Left renal pelvis (tissue), 4 donors: ENCODE measurements at places on chromosomes 11 and 22.
A peak's percentile ranks its signal among the peaks of the same experiment; 100 is the strongest.

- DNase-seq = no peak
Measured at GRCh38 chr11:98549571-98549970, 471.2 kb upstream of the CNTN5 start.

- no peak for DNase-seq
Measured at GRCh38 chr11:70900540-70900939, 351.8 kb downstream of the SHANK2 start.

- no peak for DNase-seq
Measured at GRCh38 chr11:115996125-115996807, 492.1 kb upstream of the CADM1 start.

- no peak for DNase-seq
Measured at GRCh38 chr11:23310276-23310675, 450.0 kb upstream of the CCDC179 start.

- DNase-seq = no peak
Measured at GRCh38 chr11:77158041-77158695, 30.1 kb downstream of the MYO7A start.

DNA sequence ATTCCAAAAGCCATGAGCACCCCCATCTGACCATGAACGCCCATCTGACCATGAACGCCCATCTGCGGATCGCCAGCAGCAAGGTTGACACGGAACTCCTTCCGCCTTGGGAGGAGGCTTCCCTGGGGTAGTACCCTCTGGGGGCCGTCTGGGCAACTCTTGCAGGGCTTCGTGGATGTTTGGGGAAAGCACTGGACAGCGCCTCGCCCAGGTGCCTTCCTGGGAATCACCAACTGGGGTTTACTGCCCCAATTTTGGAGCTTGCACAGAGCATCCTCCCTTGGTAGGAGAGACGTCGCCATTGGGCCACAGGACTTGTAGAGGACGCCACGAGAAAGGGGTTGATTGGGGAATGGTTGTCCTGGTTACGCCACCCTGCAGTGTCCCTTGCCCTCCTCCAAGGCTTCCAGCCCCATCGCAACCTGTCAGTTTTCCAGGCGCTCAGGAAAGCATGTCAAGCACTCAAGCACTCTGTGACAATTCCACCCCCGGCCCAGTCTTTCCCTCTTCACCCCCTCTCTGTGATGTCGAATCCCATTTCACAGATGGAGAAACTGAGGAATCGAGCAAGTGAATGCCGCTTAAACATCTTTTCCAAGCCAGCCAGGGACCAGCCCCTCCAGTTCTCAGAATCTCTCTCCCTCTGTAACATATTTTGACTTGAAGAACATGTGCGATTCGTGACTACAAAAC is 914 bp upstream of the PRDM11 start:
- peak; percentile 16 for DNase-seq

DNA sequence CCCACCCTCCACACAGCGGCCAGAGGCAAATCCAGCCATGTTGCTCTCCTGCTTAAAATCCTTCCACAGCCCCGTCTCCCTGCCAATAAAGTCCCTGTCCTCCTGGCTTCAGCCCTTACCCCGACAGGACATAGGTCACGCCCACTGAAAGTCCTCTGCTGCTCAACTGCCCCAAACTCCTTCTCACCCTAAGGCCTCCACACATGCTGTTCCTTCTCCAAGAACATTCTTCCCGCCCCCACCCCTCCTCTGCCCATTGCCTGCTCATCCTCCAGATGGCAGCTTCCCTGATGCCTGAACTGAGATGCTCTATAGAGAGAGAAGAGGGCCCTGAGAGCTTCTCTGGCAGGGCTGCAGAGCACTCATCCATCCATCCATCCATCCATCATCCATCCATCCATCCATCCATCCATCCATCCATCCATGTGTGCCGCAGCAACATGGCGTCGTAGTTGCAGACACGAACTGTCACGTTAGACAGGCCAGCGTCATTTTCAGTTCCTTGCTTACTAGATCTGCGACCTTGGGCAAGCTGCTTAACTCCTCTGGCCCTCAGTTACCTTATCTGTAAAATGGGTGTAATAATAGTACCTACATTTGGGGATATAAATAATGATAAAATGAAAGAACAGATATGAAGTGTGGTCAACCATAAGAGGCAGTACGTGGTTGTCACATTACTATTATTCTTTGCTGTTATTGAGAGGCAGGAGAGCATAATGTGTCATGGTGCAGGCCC is 9.4 kb downstream of the NPTXR start:
- no peak for DNase-seq

DNA sequence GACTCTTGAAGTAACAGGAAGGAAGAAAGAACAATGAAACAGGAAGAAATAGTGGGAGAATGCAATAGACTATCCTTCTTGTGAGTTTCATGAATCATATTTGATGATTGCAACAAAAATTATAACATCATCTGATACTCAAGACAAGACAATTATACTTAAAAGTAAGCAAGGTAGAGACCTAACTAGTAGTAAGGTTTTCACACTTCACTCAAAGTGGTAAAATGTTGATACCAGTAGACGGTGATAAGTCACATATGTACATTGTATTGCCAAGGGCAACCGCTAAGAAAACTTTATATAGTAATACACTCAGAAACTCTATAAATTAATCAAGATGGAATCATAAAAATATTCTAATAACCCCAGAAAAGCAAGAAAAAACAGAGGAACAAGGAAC is 107.8 kb downstream of the CYP2R1 start:
- DNase-seq = no peak

GRCh38 chr22:31659246-31659645 is 2.8 kb downstream of the PISD start:
- DNase-seq = no peak

DNA sequence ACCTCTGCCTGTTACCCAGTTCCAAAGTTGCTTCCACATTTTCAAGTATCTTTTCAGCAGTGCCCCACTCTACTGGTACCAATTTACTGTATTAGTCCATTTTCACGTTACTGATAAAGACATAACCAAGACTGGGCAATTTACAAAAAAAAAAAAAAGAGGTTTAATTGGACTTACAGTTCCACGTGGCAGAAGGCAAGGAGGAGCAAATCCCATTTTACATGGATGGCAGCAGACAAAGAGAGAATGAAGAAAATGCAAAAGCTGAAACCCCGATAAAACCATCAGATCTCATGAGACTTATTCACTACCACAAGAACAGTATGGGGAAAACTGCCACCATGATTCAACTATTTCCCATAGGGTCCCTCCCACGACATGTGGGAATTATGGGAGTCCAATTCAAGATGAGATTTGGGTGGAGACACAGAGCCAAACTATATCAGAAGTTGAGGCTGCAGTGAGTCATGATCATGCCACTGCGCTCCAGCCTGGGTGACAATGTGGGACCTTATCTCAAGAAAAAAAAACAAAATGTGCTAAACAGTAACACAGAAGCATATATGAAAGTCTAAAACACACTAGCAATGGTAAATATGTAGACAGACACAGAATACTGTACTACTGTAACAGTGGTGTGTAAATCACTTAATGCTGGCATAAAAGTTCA is 190.3 kb upstream of the ZC3H12C start:
- no peak for DNase-seq

DNA sequence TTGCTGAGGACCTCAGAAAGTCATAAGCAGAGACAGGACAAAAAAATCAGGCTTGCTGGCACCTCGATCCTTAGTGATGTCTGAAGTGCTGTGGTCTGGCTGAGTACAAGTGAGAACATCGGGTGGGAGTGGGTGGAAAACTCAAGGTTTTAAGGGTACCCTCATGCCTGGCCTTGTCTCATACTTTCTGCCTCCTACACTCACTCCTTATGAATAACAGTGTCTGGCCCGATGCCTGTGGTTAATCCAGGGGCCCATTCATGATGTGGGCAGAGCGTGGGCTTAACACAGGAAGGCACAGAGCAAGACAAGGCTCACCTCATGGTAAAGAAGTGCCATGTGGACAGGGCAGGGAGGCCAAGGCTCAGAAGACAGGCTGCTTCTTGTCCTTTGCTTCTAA is 11.0 kb upstream of the UCP3 start:
- DNase-seq = no peak

GRCh38 chr11:77322506-77322905 is 21.0 kb upstream of the GDPD4 start:
- DNase-seq = no peak

DNA sequence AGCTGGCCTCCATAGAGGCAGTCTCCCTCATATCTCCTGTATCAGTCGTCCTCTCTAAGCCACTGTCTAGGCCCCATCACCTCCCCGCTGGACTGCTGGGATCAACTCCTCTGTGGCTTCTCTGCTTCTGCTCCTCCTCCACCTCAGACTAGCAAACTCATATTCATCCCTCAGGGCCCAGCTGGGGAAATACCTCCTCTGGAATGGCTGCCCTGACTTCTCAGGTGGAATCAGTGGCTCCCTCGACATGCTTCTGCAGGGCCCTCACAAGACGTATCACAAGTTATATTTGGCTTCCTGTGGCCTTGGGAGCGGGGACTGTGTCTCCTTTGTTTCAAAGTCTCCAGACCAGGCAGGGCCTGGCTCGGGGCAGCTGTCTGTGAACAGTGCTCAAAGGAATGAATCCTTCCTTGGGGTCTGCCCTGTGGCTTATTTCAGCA is 10.0 kb downstream of the SLC29A2 start:
- DNase-seq = no peak

- no peak for DNase-seq
Measured at GRCh38 chr22:47389201-47389600, 626.8 kb downstream of the TBC1D22A start.

DNA sequence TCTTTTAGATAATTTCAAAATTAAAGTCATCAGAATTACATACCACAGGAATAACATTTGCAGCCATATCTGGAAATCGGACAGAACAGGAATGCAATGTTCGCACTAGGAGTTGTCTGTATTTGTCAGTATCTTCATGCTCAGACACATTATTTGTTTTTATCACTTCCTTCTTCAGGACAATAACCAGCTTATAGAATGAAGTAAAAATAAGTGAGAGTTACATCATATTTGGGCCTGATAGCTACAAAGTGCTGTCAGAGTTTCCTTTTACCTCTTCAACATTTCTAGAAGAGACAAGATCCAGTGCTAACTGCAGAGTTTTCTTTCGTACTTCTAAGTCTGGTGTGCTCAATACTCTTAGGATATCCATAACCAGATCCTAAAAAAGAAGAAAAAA is 18.9 kb downstream of the COPB1 start:
- no peak for DNase-seq

- DNase-seq = no peak
Measured at GRCh38 chr11:111444040-111444439, 65.0 kb upstream of the POU2AF1 start.

DNA sequence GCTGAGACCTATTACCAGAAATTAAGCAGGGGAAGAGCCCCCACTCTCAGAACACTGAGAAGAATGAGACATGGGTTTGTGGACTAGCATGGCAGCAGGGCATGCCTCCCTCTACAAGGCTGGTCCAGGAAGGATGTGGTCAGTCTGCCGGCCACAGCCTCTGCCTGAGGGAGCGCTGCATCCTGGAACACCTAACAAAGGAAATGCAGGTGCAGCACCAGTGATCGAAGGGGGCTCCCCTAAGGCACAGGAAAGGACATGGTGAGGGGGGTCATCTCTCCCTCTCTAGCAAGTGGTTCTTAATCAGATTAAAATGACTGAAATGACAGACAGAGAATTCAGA is 40.6 kb upstream of the ARL14EP start:
- no peak for DNase-seq

GRCh38 chr11:71165771-71166170 is 86.6 kb downstream of the SHANK2 start:
- no peak for DNase-seq

DNA sequence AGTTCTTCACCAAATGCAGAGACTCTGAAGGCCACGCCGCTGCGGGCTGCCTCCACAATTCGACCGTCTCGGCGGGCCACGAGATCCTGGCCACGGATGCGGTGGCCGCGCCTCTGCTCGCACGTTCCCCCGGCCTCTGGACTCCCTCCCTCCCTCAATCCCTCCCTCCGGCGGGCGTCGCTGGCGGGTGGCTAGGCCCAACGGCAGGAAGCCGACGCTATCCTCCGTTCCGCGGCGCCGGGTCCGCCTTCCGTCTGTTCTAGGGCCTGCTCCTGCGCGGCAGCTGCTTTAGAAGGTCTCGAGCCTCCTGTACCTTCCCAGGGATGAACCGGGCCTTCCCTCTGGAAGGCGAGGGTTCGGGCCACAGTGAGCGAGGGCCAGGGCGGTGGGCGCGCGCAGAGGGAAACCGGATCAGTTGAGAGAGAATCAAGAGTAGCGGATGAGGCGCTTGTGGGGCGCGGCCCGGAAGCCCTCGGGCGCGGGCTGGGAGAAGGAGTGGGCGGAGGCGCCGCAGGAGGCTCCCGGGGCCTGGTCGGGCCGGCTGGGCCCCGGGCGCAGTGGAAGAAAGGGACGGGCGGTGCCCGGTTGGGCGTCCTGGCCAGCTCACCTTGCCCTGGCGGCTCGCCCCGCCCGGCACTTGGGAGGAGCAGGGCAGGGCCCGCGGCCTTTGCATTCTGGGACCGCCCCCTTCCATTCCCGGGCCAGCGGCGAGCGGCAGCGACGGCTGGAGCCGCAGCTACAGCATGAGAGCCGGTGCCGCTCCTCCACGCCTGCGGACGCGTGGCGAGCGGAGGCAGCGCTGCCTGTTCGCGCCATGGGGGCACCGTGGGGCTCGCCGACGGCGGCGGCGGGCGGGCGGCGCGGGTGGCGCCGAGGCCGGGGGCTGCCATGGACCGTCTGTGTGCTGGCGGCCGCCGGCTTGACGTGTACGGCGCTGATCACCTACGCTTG is at the start of gene FUT4:
TSS of gene FUT4 (plus strand) at position 227 of the 951 bp plus-strand sequence. CDS start at position 440, 213 bp downstream.
- DNase-seq = peak; percentile 73

- no peak for DNase-seq
Measured at GRCh38 chr22:25892678-25893077, 150.7 kb downstream of the MYO18B start.

DNA sequence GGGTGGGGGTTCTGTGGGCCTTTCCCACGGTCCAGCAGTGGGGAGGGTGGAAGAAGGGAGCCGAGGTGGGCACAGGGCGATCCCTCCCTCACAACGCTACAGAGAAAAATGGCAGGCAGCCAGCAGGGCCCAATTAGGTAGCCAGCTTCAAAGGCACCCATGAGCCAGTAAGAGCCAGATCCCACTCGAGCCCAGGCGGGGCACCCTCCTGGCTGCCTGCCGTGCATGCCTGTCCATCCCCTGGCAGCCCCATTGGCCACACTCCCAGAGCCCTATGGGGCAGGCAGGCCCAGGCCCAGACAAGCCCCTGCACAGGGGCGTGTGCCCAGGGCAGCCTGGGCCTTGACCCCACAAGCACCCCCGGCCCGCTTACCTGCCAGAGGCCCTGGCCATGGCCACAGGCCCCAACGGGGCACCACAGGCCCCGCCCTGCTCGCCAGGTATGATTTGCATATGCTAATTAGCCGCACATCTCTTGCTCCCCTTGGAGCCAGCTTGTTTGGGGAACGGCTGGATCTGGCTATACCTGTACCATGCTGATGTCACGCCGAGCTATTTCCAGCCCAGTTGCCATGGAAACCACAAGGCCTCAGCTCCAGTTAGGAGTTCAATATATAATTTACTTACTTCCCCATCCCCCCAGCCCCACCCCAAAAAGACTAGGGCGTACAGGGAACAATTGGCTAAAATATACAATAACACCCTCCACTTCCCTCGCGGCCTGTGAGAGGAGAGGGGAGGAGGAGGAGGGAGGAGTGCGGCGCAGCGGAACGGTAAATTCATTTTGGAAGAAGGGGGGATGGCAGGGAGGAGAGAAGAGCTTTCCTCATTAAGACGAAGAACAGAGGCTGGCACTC is 47.5 kb upstream of the TCF20 start:
- no peak for DNase-seq

- no peak for DNase-seq
Measured at GRCh38 chr11:33701302-33702230, 940 bp upstream of the C11orf91 start.

- DNase-seq = no peak
Measured at GRCh38 chr11:78319453-78319955, 98.1 kb downstream of the GAB2 start.

GRCh38 chr22:35544189-35544588 is 3.6 kb downstream of the RASD2 start:
- DNase-seq = no peak
